ENCODE measurements at places on chromosomes 4 and X. TPM values are rescaled to one million over a fixed set of nuclear protein-coding genes. Genes with fewer than 3 reads are reported as not detected.

- no peaks in the 10 kb centered on the region for H3K27me3 ChIP-seq
- DNase-seq = no peak
- H3K27ac ChIP-seq = no peak overlapping the region
- H3K4me1 ChIP-seq = no peaks in the 10 kb centered on the region
- H3K36me3 ChIP-seq = no peaks in the 10 kb centered on the region
These were observed 63.4 kb downstream of the CHRDL1 start for GRCh38 chrX:110732266-110732665.

The ANK2 gene
- 1.5 TPM for polyA plus RNA-seq

GRCh38 chrX:24241822-24242648, 71.8 kb downstream of the SUPT20HL2 start:
- no peaks in the 10 kb centered on the region for H3K27me3 ChIP-seq
- no peak overlapping the region for H3K4me3 ChIP-seq
- no peaks in the 10 kb centered on the region for H3K36me3 ChIP-seq
- DNase-seq = peak; percentile 71
- H3K27ac ChIP-seq = no peak overlapping the region
- H3K4me1 ChIP-seq = no peaks in the 10 kb centered on the region

DNA sequence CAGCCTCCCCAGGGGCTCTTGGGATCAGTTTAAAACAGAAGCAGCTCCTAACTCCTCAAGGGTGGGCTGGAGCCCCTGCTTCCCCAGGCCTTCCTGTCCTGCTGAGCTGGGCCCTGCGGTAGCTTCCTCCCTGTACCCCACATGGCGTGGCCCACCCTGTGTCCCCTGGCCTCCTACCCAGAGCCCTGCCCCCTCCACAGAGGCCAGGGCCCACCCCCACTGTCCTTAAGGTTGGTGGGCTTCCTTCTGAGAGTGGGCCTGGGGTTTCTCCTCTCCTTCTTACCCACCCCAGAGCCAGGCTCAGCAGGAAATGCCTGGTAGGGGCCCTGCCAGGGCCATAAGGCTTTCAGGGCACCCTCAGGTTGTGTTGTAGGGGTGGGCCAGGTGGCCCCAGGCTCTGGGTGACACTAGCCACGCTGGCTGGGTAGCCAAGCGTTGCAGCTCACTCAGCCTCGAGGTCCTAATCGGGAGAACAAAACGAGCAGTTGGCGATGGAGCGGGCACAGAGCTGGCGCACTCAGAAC, 11.6 kb downstream of the SH3BP2 start:
- no peaks in the 10 kb centered on the region for H3K27me3 ChIP-seq
- no peak overlapping the region for H3K27ac ChIP-seq
- H3K36me3 ChIP-seq = no peaks in the 10 kb centered on the region
- peaks cover 50% of the 10 kb centered on the region for H3K4me1 ChIP-seq

- no peaks in the 10 kb centered on the region for H3K27me3 ChIP-seq
- H3K36me3 ChIP-seq = no peaks in the 10 kb centered on the region
- no peak overlapping the region for H3K27ac ChIP-seq
- H3K4me3 ChIP-seq = no peak overlapping the region
- no peaks in the 10 kb centered on the region for H3K4me1 ChIP-seq
These were observed 92.1 kb downstream of the MAMLD1 start for GRCh38 chrX:150455215-150455608.

The CENPVL2 gene
- 0.03 TPM for polyA plus RNA-seq

- no peaks in the 10 kb centered on the region for H3K27me3 ChIP-seq
- DNase-seq = no peak
- no peak overlapping the region for H3K4me3 ChIP-seq
- H3K27ac ChIP-seq = no peak overlapping the region
- H3K36me3 ChIP-seq = no peaks in the 10 kb centered on the region
These were observed 405.6 kb downstream of the FAM47A start for GRCh38 chrX:33726281-33727160.

DNA sequence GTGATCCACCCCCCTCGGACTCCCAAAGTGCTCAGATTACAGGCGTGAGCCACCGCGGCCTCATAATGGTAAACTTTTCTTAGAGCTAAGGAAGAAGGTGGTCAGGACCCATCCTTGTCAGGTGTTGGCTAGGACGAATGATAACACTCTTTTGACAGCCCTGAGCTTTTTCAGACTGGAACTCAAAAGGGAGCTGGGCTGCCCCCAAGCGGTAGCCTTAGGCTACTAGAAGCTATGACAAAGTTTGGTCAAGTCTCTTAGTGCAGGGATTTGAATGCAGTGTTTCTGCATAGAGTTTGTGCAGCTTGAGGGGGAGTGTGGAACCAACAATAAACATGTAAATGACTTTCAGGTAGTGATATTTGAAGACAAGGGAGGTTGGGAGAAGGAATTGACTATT, 11.8 kb upstream of the HSD17B10 start:
- H3K27me3 ChIP-seq = no peaks in the 10 kb centered on the region
- DNase-seq = peak; percentile 40
- H3K36me3 ChIP-seq = no peaks in the 10 kb centered on the region
- H3K4me1 ChIP-seq = no peaks in the 10 kb centered on the region
- no peak overlapping the region for H3K4me3 ChIP-seq

GRCh38 chrX:95059909-95060308, 1385.9 kb downstream of the FAM133A start:
- H3K4me1 ChIP-seq = no peaks in the 10 kb centered on the region
- DNase-seq = no peak
- no peaks in the 10 kb centered on the region for H3K36me3 ChIP-seq
- H3K27me3 ChIP-seq = no peaks in the 10 kb centered on the region

DNA sequence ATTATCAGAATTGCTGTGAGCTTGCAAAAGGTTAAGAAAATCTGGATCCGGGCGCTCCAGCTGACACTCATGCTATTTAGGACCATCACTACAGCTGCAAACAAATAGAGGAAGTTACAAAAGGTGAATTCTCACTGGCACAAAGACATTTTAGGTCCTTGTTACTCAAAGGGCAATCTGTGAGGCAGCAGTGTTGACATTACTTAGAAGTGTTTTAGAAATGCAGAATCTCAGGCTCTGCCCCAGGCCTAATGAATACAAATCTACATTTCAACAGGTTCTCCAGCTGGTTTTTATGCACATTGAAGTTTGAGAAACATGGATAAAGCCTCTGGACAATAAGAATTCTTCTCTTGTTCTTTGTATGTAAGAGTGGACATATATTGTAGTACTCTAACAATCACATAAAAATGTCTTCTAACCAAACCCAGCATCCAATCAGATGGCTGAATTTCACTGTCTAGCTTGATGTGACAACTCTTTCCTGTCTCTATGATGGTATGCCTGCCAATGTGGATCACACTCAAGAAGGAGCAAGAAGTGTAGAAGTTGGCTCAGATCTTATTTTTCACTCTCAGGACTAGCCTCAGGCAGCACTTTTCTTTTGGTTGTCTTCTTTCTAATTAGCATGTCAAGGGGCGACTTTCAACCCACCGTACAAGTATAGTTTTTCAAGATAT, 18.8 kb downstream of the SLC7A11 start:
- no peak overlapping the region for H3K4me3 ChIP-seq
- H3K36me3 ChIP-seq = peaks cover 2% of the 10 kb centered on the region
- H3K27ac ChIP-seq = no peak overlapping the region
- no peak for DNase-seq
- H3K4me1 ChIP-seq = peaks cover 31% of the 10 kb centered on the region
- H3K27me3 ChIP-seq = no peaks in the 10 kb centered on the region

- no peak for DNase-seq
- H3K27me3 ChIP-seq = no peaks in the 10 kb centered on the region
- H3K4me1 ChIP-seq = no peaks in the 10 kb centered on the region
These were observed 35.1 kb upstream of the CYP2U1 start for GRCh38 chr4:107896158-107896645.

GRCh38 chrX:11965436-11965835, 172.8 kb upstream of the FRMPD4 start:
- no peak overlapping the region for H3K27ac ChIP-seq
- no peaks in the 10 kb centered on the region for H3K4me1 ChIP-seq

The FAM241A gene
- 0.44 TPM for polyA plus RNA-seq

- peaks cover 15% of the 10 kb centered on the region for H3K27me3 ChIP-seq
- no peak overlapping the region for H3K4me3 ChIP-seq
- H3K27ac ChIP-seq = no peak overlapping the region
- peak; percentile 14 for DNase-seq
- H3K36me3 ChIP-seq = no peaks in the 10 kb centered on the region
These were observed 64.6 kb upstream of the PAGE1 start for GRCh38 chrX:49760290-49760890.

- H3K27ac ChIP-seq = no peak overlapping the region
- H3K27me3 ChIP-seq = peaks cover 19% of the 10 kb centered on the region
- H3K36me3 ChIP-seq = no peaks in the 10 kb centered on the region
- H3K4me3 ChIP-seq = no peak overlapping the region
- H3K4me1 ChIP-seq = no peaks in the 10 kb centered on the region
These were observed 95.8 kb downstream of the GEMIN8 start for GRCh38 chrX:13933851-13934250.

GRCh38 chr4:14701389-14701788, 300.9 kb upstream of the CPEB2 start:
- no peak for DNase-seq
- no peak overlapping the region for H3K4me3 ChIP-seq
- H3K36me3 ChIP-seq = no peaks in the 10 kb centered on the region

DNA sequence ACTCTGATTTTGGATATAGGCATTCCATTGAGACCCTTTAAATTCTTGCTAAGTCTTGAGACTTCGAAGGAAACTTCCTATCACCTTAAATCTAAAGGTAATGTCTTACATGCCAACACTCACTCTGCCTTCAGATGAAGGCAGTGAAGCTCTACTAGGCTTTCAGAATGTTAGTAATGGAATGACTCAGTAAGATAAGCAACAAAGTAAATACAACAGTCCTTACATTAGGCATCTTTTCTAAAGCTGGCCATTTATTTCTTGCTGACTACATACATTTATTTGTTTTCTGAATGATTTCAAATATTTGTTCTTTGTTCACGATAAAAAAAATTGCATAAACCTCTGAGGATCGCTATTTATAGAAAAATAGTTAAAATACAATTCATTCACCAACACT, 43.5 kb downstream of the ASIC5 start:
- no peaks in the 10 kb centered on the region for H3K27me3 ChIP-seq
- H3K27ac ChIP-seq = no peak overlapping the region
- no peak overlapping the region for H3K4me3 ChIP-seq

GRCh38 chrX:16712548-16713155, at the start of gene CTPS2:
Gene CTPS2, minus strand, starts transcription at chrX:16712669. Its CDS starts 9,767 bp downstream, at chrX:16702902.
- DNase-seq = peak; percentile 82
- H3K36me3 ChIP-seq = no peaks in the 10 kb centered on the region
- H3K4me3 ChIP-seq = peak within 1 kb of the TSS; percentile 66
- peak within 1 kb of the TSS; percentile 31 for H3K27ac ChIP-seq

Measured in SK-N-SH (cell line).